ENCODE measurements at places on chromosomes 12 and 14.

GRCh38 chr12:68317047-68317667 is 15.0 kb downstream of the MDM1 start:
- no peak for DNase-seq

GRCh38 chr12:121794534-121795033 is 1.1 kb upstream of the RHOF start:
- no peak for DNase-seq

GRCh38 chr12:16881986-16882570 is 276.1 kb upstream of the LMO3 start:
- DNase-seq, result no peak

DNA sequence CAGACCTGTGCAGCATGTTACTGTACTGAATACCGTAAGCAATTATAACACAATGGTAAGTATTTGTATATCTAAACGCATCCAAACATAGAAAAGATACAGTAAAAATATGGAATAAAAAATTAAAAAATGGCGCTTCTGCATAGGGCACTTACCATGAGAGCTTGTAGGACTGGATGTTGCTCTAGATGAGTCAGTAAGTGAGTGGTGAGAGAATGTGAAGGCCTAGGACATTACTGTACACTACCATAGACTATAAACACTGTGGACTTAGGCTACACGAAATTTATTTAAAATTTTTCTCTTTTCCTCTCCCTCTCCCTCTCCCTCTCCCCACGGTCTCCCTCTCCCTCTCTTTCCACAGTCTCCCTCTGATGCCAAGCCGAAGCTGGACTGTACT is 194.5 kb upstream of the CDKN3 start:
- DNase-seq, result no peak

- no peak for DNase-seq
Measured at GRCh38 chr12:104784592-104784991, 173.5 kb downstream of the SLC41A2 start.

DNA sequence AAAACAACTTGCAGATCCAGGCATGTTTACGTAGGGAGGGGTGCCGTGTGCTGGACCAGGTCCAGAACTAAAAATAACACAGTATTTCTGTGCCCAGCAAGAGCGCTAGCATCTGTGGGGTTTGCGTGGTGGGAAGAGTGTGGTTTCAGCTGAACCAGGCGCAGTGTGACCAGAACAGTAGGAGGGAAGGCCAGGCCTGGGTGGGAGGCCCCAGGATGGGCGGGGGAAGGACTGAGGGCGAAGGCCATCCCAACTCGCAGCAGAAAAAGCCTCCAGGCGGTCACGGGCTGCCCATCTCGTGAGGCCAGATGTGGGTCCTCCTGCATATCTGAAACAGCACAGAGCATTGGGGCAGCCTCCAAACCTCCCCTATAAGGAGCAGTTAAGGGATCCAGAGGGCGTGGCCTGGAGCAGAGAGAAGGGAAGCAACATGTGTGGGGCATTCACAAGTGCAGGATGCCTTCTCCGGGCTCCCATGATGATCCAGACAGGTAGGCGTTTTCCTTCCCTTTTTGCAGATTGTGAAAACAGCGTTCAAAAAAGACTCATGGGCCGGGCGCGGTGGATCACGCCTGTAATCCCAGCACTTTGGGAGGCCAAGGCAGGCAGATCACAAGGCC is 17.8 kb upstream of the CD9 start:
- no peak for DNase-seq

DNA sequence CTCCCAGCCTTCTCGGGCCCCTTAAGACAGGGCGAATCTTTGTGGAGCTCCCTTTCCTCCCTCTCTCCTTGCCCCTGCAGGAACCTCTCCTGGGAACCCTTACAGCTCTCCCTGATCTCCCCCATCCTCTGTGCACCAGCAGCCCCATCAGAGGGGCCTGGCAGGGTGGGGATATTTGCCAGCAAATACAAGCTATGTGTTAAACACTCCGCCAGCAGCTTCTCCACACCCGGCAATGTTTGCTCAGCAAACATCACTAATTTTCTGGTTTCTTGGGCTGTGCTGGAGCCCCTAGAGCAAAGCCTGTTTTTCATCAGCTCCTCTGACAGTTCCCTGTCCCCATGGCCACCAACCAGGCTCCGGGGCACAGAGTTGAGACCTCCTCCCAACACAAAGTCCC is 147.5 kb upstream of the LHX5 start:
- no peak for DNase-seq

- no peak for DNase-seq
Measured at GRCh38 chr12:89800435-89800834, 91.8 kb upstream of the ATP2B1 start.

DNA sequence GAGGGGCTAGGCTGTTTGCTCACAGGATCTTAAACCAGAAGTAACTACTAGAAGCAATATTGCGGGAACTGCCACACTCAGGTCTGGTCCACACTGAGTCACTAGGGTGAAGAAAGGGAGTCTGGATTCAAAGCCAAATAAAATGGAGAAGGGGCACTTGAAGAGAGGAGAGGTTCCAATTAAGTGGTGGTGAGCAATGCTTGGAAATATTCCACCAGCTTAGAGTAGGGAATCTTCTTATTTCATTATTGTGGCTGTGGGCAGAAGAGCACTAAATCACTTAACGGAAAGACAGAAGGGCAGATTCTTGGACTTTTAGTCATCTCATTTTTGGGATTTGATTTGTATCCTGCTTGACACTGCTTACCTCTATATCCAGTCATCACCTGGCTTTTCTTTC is 48.6 kb upstream of the PPP1R12A start:
- DNase-seq, result no peak

GRCh38 chr12:72074956-72075355 is 136.3 kb downstream of the TPH2 start:
- no peak for DNase-seq

- peak; percentile 96 for DNase-seq
Measured at GRCh38 chr14:31059152-31059924, 33.2 kb upstream of the STRN3 start.

- DNase-seq, result no peak
Measured at GRCh38 chr14:61280526-61281185, 482 bp downstream of the TMEM30B start.

- no peak for DNase-seq
Measured at GRCh38 chr14:98878282-98878681, 393.7 kb downstream of the BCL11B start.

DNA sequence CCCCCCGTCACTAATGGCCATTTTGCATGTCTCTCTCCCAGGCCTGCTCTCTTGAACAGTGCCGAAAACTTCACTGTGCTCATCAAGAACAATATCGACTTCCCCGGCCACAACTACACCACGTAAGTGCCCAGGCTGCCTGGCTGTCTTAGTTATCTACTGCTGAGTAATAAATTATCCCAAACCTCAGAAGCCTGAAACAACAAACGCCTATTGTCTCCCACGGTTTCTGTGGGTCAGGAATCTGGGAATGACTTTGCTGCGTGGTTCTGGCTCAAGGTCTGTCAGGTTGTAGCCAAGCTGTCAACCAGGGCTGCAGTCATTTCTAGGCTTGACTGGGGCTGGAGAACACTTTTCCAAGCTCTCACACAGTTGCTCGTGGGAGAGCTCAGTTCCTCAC is 32.6 kb downstream of the P2RX7 start:
- DNase-seq, result no peak

- DNase-seq, result no peak
Measured at GRCh38 chr12:49674318-49674981, 32.8 kb downstream of the FMNL3 start.

DNA sequence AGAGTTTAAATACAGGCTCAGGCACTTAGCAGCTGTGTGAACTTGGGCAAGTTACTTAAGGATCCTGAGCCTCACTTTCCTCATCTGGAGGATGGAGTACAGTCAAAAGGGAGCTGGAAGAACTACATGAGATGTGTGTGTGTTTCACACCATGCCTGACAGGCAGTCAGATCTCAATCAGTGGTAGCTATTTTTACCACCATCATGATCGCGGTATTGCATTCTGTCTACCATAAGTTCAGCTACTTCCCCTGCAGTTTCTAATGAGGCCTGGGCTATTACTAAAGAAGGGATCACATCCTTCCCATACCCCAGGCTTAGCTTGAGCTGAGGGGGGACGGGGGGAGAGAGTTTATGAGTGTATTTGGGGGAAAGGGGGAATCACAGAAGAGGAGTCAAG is 7.0 kb downstream of the AQP6 start:
- no peak for DNase-seq

- DNase-seq, result no peak
Measured at GRCh38 chr12:48882972-48883304, 17.3 kb upstream of the RND1 start.

DNA sequence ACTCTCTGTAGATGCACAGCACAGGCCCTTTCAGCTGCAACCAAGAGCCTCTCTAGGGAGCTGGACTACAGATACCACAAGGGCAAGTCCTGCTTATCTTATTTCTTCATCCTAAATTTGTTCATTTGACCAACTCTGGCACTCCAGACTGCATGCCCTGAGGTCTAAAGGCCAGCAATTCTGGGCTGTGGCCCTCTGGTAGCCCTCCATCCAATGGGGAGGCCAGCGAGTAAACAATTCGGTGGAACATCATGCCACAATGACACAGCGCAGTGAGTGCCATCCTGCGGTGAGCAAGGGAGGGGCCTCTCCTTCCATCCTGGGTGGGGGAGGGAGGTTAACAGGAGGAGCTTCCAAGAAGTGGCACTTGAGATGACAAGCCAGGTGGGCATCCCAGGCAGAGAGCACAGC is 652 bp upstream of the SELPLG start:
- peak; percentile 88 for DNase-seq

DNA sequence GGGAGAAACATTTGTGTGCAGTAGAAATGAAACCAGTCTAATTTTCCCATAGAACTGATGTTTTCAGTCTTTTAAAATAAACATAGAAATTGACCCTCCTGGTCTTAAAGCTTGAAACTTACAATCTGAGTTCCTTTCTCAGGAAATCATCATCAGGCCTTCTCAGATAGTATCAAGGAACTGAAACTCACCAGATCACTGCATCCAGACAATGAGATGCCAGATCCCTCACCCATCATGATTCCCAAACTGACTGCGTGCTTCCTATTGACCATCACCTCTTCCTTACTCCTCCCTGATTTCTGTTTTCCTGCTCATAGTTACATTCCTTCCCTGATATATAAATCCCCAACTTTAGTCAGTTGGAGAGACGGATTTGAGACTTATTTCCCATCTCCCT is 195.0 kb upstream of the AMIGO2 start:
- DNase-seq, result no peak

GRCh38 chr12:97957109-97957508 is 494.5 kb downstream of the RMST start:
- no peak for DNase-seq

DNA sequence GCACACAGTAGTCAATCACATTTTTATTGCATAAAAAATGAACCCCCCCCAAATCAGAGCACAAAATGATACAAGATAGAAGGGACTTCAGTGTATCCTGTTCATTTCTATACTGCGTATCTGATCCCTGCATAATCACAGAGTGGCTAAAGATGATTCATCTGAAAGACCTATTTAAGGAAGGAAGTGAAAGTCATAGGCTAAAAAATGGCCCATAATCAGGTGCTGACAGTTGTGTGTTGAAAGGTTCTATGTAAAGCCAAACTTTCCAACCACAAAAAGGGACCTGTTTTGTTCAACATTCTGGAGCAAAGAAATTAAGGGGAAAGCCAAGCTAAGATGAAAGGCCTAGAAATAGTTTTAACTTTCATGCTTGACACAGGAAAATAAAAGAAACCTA is 147.8 kb upstream of the ATP2B1 start:
- DNase-seq, result no peak

Measured in GF-D8 (cell line).